ENCODE measurements at places on chromosomes 6 and 20.

DNA sequence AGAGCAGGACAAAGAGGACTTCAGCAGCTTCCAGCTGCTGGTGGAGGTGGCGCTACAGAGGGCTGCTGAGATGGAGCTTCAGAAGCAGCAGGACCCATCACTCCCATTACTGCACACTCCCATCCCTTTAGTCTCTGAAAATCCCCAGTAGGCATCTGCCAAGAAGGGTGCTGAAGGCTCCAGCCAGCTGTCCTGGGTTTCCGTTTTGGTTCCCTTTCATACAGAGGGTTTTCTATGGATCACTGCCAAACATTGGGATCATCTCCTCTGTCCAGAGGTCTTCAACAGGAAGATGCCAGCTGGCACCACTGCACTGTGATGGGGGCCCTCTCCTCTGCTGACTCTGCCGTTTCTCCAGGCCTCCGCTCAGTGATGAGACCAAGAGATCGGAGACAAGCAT is 14.3 kb upstream of the RAB5IF start:
- DNase-seq: peak; percentile 34

DNA sequence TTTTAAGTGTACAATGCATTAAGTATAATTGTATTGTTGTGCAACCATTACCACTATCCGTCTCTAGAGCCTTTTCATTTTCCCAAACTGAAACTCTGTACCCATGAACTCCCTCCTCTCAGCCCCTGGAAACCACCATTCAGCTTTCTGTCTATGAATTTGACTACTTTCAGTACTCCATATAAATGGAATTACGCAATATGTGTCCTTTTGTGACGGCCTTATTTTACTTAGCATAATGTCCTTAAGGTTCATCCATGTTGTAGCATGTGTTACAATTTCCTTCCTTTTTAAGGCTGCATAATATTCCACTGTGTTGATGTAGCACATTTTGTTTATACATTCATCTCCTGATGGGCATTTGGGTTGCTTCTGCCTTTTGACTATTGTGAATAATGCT is 143.6 kb upstream of the KCNG1 start:
- DNase-seq: no peak

- no peak for DNase-seq
Observed at GRCh38 chr20:9949563-9949962, 85.2 kb upstream of the ANKEF1 start.

DNA sequence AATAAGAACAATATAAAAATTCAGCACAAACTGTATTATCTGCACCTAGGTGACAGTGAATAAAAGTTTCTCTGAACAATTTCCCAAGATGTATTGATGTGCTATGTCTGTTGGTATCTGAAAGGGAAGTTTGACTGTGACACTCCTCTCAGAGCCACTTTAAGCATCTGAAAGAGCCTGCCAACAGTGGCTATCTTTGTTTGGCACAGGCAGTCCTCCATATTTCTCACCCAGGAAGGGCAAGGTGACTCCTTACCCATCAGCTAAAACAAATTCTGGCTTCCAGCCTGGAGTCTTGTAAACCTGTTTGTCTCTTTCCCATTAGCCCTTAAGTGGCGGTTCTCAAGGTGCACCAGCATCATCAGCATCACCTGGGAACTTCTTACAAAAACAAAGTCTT is 122.4 kb upstream of the VGLL2 start:
- DNase-seq: no peak

GRCh38 chr6:423799-424345 is 32.3 kb downstream of the IRF4 start:
- DNase-seq: no peak

DNA sequence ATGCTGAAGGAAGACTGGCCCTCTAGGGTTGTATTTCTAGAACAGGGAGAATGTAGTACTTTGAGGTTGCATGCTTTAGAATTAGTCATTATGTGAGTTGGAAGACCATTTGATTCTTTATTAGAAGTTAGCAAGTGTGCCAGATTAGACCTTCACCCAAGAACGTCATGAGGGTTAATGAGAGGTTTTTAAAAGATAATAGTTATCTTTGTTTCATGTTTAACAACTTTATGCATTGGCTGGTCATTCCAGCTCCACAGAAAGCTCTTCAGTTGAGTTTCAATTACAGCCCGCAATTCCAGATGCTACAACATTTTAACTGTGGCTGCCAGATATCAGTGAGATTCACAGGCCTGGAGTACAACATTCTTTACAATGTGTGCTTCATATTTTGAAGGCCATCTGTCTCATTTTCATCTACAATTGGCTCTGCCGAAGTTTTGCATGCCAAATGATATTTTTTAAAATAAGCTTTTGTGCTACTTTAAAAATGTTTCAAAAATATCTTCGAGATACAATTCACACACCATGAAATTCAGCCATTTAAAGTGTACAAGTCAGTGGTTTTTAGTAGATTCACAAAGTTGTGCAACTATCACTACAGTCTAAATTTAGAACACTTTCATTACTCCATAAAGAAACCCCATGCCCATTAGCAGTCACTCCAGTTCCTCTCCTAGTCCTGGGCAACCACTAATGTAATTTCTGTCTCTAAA is 61.1 kb upstream of the FBXO30 start:
- no peak for DNase-seq

- no peak for DNase-seq
Observed at GRCh38 chr6:165845493-165845892, 182.5 kb upstream of the PDE10A start.

GRCh38 chr20:62114894-62115293 is 7.4 kb upstream of the LSM14B start:
- DNase-seq: no peak

DNA sequence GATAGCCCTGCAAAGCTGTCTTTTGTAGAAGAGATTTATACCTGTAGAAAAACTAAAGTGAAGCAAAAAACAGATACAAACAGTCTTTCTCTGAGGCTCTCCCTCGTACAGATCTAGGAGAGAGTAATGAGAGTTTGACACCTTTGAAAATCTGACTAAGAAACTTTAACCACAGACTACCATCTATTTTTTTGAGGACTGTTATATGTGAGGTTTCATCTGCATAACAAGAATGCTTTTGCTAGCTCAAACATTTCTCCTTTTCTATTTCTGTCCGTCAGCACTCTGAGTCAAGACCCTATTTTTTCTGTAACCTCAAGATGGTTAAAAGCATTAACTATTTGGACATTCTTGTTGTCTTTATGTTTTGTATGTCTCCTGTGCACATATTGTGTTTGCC is 193.0 kb downstream of the BTBD3 start:
- no peak for DNase-seq

GRCh38 chr6:157333537-157333936 is 10.2 kb upstream of the TMEM242 start:
- no peak for DNase-seq

- DNase-seq: no peak
Observed at GRCh38 chr20:36205026-36205425, 31.3 kb upstream of the AAR2 start.

- DNase-seq: peak; percentile 72
Observed at GRCh38 chr6:20400456-20401204, 1.0 kb upstream of the E2F3 start.

- DNase-seq: peak; percentile 39
Observed at GRCh38 chr6:31877651-31878161, 1.1 kb downstream of the SLC44A4 start.

- DNase-seq: no peak
Observed at GRCh38 chr20:53053595-53053994, 81.4 kb downstream of the TSHZ2 start.

DNA sequence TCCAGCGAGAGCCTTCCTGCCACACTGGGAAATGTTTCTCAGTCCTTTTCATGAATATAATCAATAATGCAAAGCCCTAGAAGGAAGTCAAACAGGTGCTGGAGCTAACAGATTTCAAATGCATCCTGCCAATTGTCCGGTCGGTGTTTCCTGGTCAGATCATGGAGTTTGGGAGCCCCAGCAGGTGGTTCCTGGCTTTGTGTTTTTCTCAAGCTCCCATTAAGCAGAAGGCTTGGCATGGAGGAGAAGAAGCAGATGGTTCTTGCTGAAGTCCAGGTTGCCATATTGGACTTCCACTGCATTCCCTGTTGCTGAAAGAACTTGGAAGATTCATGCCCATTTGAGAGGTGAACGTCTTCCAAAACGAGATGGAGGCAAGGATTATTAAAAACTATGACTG is 68.6 kb downstream of the GFOD1 start:
- DNase-seq: no peak

- DNase-seq: no peak
Observed at GRCh38 chr6:43776799-43777776, 7.1 kb downstream of the VEGFA start.

DNA sequence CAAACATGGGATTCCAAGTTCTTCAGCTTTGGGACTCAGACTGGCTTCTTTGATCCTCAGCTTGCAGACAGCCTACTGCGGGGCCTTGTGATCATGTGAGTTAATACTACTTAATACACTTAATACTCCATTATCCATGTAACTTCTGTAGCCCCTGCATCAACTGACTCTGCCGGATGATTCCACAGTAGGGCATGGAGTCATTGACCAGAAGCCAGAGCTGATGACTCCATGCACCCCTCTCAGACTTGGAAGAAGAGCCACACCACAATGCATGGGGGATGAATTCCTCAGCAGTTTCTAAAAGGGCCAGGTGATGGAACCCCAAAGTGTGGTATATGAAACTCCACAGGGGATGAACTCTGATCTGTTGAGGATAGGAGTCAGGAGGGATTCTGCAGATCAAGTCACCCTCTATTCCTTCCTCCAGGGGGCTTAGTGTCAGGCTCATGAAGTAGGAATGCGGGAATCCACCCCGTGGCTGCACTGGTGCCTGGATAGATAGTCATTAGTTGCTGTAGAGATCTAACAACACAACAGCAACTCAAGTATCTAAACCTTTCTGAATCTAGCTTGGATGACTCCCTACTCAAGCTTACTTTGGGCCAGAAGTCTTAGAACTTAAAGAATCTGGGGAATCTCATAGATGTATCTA is 70.2 kb downstream of the GPR6 start:
- DNase-seq: no peak

DNA sequence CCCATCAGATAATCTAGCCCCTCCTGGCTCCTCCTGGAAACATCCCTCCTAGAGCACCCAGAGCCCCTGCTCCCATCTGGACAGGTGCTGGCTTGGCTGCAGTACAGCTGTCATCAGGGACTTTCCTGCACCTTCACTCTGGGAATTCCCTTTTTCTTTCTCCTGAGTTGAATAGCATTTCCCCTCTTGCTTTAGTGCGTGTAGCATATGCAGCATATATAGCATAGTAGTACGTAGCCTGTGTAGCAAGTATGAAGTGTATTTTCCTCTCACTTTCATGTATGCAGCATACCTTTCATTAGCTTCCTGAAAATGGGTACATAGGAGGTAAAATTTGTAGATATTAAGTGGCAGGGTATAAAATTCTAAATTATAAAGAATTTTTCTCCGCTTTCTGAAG is 352.9 kb downstream of the ESR1 start:
- no peak for DNase-seq

- no peak for DNase-seq
Observed at GRCh38 chr20:22585786-22586493, 1.6 kb upstream of the FOXA2 start.

GRCh38 chr20:5910186-5910585 is 40.1 kb downstream of the TRMT6 start:
- peak; percentile 50 for DNase-seq

- peak; percentile 54 for DNase-seq
Observed at GRCh38 chr6:133891149-133891926, 2.4 kb downstream of the TCF21 start.

DNA sequence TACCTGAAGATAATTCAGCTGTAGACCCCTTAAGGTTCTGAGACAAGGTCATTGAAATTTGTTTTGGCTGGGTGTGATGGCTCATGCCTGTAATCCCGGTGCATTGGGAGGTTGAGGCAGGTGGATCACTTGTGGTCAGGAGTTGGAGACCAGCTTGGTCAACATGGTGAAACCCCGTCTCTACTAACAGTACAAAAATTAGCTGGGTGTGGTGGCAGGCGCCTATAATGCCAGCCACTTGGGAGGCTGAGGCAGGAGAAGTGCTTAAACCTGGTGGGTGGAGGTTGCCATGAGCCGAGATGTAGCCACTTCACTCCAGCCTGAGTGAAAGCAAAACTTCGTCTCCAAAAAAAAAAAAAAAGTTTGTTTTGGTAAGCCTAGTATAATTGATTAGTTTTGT is 11.0 kb downstream of the SRSF3 start:
- no peak for DNase-seq

GRCh38 chr20:208942-209566 is 18.0 kb upstream of the DEFB129 start:
- peak; percentile 61 for DNase-seq

- DNase-seq: no peak
Observed at GRCh38 chr20:62155428-62156253, 12.1 kb downstream of the SS18L1 start.

GRCh38 chr6:83708546-83708969 is 343 bp downstream of the SNAP91 start:
- no peak for DNase-seq

DNA sequence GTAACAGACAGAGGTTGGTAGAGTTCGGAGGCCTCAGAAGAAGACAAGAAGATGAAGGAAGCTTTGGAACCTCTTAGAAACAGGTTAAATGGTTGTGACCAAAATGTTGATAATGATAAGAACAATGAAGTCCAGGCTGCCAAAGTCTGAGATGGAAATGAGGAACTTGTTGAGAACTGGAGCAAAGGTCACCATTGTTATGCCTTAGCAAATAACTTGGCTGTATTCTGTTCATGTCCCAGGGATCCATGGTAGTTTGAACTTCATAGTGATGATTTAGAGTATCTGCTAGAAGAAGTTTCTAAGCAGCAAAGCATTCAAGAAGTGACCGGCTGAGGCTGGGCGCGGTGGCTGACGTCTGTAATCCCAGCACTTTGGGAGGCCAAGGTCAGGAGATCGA is 11.1 kb upstream of the LSM14B start:
- DNase-seq: no peak

DNA sequence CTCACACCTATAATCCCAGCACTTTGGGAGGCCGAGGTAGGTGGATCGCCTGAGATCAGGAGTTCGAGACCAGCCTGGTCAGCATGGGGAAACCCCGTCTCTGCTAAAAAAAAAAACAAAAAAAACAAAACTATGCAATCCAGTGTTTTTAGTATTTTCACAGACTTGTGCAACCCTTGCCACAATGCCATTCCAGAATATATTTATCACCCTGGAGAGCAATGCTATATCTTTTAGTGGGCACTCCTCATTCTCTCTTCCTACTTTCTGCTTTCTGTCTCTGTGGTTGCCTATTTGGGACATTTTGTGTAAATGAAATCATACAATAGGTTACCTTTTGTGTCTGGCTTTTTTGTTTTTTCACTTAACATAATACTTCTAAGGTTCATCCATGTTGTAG is 39.1 kb upstream of the MROH8 start:
- DNase-seq: no peak

All from SHP77 treated with DMSO at 0.1 percent for 48 hours (cell line).